ENCODE measurements at places on chromosomes 11 and 22.

DNA sequence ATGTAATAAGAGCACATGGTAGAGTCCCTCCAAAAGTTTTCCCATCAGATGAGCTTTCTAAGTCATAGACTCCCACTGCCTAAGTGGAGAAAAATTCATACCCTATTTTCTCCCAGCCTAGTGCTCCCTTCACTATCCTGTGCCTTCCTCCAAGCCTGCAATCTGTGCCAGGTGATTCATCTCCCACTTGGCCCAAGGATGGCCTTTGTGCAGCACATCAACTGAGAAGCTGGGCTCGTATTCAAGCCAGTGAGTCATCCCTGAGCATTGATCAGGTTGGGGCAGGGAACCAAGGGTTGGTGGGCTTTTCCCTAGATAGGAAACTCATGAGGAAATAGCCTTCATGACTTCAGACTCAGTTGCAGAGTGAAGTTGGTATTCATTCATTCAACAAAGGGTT, 64.6 kb downstream of the PANX1 start:
- DNase-seq, result no peak

GRCh38 chr11:10619131-10619680, 50.7 kb upstream of the LYVE1 start:
- no peak for DNase-seq

GRCh38 chr22:37427135-37427710, at the start of gene ELFN2:
TSS of gene ELFN2 (minus strand) at chr22:37427479. CDS start at chr22:37375534, 51,945 bp downstream.
- no peak for DNase-seq

DNA sequence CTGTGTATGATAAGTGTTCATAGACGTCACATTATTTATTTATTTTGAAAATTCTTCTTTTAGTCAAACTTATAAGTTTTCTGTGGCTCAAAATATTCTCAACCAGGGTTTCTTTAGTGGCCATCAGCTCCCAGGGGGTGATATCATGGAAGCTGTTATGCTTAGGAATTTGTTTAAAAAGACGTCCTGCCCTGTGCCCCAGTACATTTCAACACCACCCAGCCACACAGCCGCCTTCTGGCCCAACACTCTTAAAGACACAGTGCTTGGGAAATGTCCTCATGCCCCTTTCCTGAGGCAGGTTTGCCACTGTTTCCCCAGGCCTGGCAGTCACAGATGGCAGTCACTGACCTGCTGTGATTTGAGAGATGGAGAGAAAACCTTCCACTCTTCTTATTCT, 19.9 kb downstream of the TSKU start:
- DNase-seq, result no peak

DNA sequence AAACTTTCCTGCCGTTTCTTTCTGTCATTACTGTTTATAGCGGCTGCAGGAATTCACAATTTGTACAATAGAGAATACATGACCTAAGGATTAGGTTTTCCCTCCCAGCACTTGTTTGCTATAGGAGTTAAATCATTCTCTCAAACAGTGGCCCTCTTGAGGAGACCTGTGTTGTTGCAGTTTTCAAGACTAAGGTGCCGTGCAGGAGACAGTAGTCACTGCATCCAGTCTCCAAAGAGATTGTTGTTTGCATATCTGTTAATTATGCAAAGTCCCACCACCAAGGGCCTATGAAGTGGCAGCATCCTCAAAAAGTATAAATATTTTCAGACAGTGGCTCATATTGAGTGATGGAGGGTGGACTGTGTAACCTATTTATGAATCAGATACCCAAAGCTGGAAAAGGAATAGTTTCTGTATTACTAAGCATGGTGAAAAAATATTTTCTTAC, 2.3 kb downstream of the PRSS23 start:
- DNase-seq, result no peak

DNA sequence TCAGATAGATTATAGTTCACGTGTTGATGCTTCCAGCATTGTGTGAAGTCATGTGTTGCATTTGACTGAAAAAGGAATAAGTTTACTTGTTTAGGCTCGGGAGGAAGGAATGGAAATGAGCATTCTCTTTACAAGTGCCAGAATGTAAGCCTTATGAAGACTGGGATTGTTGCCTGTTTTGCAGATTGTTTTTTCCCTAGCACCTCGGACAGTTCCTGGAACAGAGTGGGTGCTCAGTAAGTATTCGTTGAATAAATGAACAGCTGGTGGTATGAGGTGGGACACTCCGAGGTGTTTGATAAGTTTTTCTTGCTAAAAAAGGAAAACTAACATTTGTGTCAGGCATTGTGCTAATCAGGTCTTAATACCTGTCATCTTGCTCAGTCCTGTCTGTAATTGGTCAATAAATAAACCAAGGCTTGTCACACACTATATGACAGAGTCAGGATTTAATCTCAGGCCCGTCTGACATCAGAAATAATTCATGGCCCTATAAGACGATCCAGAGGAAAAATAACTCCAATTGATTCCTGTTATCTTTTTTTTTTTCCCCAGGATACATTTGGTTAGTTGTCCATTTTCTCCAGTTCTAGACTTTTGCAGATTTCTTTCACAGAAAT, 304.7 kb downstream of the NELL1 start:
- no peak for DNase-seq

DNA sequence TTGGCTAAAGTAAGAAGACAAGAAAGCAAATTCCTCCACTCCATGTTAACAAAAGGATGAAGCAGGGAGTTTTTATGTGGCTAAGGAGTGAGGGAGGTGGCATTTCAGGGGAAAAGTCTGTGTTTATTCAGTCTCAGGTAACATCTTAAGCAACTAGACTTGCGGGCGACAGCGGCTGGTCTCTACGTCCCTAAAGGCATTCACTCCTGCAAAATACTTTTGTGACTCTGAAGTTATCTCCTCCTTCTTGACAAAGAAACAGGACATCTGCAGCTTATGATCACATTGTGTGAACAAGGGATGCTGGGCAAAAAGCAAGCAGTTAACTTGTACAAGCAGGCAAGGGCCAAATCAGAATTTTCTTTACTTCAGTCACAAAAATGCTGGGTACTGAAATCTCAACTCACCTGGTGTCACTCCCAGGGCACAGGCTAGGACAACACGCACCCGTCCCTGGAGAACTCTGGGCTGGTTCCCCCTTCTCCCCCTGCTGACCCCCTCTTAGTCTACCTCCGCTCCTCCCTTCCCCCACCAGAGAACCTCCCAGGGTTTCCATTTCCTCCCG, 38.3 kb downstream of the IGLL5 start:
- DNase-seq, result no peak

DNA sequence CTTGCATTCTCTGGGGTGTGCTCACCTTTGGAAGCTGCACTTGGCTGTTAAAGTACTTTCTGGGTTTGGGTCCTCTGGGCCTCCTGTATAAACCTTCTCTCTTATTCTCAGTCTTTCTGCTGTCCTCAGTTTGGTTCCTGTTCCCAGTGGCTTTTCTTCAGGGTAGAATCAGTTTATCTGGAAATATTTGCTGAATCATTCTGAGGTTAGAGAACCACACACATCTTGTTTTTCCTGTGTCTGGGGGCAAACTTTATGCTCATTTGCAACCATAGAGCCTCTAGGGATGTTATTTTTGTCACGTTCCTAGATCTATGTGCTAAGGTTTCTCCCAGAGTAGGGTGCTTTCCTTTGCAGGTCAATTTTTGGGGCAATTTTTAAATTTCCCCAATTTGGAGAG, 224.3 kb upstream of the C11orf87 start:
- no peak for DNase-seq

DNA sequence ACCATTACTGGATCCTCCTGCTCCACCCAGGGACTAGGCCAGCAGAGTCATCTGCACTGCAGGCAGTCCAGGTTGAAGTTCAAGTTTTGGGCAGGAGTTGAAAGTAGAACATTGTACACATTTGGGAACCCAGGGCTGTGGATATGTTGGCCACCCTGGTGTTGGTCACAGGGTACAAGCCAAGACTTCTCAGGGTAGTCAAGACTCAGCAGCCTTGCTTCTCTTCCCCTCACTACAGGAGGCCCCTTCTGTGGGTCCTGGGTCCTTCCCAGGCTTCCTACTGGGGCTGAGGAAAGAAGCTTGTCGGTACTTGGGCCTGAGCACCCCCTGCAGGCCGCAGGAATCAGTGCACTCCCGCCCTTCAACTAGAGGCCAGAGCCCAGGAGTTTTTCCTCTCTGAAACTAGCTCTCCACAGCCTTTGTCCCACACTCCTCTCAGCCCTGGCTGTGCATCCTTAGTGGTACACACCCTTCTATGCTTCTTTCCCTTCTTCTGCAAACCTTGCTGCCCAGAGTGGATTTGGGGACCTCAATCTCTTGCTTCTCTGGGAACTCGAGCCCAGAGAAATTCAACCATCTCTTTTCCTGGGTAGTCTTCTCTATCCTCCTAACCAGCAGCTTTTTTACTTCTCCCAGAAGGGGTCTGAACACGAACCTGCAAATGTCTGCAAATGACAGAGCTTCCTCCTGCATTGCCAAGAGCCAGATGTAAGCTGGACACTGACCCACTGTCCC, 2.6 kb upstream of the HPX start:
- peak; percentile 25 for DNase-seq

GRCh38 chr22:26453812-26454500, 24.9 kb downstream of the ASPHD2 start:
- no peak for DNase-seq

DNA sequence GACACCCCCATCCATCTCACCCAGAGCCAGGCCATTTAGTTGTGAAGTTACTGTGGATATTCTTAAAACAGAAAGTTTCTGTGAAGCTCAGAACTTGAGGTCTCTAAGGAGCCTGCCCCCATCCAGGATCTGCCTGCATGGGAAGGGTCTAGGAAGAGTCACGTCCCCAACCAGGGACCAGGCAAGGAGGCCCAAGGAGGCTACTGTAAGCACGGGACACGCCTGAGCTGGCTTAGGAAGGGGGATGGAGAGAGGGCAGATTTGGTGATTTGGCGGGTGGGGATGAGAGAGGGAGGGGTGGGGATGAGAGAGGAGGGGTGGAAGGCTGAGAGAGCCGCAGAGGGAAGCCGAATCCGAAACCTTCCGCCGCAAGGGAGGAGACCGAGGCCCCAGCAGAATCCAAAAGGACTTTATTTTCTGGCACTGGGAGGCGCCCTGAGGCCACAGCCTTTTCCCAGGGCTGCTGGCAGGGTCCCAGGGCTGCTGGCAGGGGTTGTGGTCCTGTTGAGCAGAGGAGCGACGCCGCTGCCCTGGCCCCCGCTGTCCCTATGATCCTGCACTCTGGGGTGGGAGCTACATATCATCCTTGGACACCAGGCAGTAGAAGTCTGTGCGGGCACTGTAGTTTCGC, 9.4 kb downstream of the SIGIRR start:
- no peak for DNase-seq

GRCh38 chr11:1123970-1124369, 33.8 kb upstream of the MUC5AC start:
- DNase-seq, result no peak

DNA sequence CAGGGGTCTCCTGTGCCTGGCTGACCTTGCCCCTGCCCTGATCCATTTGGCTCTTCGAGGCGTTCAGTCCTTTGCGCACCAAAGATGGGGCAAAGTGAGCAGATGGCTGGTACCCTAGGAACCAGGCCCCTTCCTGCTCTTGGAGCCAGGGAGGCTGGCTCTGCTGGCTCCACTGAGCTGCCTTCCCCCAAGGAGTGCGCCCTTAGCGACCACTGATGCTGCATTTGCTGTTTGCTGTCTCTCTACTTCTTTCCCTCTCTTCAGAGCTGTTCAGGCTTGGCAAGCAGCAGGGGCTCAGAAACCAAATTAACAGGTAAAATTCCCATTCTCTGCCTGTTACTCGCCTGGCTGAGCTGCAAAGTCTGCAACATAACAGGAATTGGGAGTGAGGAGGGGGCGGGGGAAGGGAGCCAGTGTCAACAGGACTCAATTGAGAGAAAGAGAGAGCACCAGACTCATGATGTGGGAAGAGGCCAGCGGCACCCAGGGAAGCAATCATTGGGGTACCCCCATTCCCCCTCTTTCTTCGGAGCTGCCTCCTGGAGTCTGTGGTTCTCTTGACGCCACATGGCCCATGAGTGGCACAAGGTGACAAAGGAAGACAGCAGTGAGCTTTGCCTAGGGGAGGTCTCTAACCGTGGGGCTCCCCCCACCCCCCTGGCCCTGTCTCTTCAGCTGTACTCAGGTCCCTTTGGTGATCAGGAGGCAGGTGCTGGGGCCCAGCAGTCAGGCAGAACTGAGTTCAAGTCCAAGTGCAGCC, 102.3 kb downstream of the TP53I11 start:
- DNase-seq, result no peak

DNA sequence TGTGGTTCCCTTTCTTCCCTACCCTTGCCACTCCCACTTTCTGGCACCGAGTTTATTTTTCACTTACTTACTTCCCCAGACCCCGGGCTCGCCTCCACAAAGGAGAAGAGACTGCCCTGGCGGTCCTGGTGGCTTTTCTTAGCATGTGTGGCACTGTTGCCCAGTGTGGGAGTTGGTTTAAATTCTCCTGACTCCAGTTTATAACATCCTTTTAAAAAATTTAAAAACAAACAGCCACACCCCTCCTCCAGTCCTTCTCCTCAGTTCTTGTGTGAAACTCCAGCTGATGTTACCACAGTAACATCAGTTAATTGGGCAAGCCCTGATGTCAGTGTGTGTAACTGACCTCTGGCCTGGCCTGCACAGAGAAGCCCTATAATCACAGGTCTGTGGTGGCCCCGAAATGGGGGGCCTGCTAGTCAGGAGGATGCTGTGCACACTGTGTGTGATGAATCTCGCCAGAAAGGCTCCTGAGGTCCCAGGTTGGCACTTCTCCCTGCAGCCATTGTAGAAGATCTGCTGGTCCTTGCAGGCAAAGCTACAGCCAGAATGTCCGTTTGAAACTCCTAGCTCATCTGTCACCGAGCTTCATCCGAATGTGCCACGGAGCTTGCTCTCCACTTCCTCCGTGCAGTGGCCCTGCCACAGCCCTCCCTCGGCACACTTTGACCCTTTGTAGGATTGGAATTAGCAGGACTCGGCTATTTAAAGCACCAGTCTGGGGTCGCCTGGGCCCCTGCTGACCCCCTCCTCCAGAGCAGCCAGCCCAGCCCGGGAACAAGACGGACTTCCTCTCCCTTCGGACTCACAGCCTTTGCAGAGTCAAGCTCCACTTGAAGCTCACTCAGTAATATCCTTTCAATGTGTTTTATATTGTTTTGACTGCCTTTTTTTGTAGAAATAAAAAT, 7.6 kb downstream of the YDJC start:
- DNase-seq, result no peak

DNA sequence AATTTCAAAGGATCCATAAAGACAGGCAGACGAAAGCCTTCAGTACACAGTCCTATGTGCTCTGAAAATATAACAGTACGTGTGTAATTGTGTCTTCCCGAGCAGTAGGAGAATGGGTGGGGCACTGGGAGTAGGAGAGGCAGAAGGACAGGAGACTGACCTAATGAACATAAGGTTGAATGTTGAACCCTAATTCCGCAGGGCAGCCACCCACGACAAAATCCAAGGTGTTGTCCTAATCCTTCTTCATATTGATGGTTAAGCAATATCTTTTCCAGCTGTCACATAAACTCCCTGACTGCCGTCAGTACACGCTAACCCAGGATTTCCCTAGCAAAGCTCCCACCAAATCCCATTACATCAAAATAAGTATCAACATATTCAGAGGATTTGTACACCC, 34.5 kb downstream of the SPATA19 start:
- DNase-seq, result no peak

All from activated effector memory CD4-positive, alpha-beta T cell treated with Interleukin-2 at 50 U/mL for 16 hours (primary cell).